ENCODE measurements at places on chromosomes 7 and 10.

GRCh38 chr7:3232228-3232627 is 68.8 kb upstream of the SDK1 start:
- no peak for DNase-seq

- no peak for DNase-seq
Measured at GRCh38 chr10:132644527-132645246, 107.1 kb downstream of the INPP5A start.

DNA sequence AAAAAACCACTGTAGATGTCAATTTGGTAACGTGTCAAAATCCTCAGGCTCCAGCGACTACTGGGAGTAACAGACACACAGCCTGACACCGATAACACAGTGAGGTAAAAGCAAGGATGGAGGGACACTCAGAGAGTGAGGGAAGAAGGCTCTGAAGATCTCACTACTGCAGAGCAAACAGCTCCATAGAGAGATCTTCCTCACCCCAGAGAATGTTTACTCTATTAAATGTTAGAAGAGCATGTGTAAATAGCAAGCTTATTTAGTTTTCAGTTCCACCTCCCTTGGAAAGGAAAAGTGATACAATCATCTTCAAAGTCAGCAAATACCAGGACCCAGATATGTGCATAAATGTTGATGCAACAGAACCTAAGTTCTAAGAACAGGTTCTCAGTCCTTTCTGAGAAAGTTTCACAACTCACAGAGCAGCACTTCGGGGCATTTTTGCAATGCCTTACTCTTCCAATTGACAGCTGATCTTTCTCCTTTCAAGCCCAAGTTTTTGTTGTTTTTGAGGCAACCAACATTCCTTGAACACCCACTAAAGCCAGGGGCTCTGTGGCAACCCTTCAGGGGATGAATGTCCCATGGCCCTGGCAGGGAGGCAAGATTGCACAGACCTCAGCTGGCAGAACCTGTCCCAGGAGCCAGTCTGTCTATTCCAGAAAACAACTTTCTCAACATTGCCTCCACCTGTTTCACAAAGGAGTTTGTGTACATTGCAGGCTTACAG is 177.4 kb downstream of the SFMBT2 start:
- no peak for DNase-seq

- DNase-seq: no peak
Measured at GRCh38 chr7:15723841-15724240, 37.4 kb upstream of the MEOX2 start.

DNA sequence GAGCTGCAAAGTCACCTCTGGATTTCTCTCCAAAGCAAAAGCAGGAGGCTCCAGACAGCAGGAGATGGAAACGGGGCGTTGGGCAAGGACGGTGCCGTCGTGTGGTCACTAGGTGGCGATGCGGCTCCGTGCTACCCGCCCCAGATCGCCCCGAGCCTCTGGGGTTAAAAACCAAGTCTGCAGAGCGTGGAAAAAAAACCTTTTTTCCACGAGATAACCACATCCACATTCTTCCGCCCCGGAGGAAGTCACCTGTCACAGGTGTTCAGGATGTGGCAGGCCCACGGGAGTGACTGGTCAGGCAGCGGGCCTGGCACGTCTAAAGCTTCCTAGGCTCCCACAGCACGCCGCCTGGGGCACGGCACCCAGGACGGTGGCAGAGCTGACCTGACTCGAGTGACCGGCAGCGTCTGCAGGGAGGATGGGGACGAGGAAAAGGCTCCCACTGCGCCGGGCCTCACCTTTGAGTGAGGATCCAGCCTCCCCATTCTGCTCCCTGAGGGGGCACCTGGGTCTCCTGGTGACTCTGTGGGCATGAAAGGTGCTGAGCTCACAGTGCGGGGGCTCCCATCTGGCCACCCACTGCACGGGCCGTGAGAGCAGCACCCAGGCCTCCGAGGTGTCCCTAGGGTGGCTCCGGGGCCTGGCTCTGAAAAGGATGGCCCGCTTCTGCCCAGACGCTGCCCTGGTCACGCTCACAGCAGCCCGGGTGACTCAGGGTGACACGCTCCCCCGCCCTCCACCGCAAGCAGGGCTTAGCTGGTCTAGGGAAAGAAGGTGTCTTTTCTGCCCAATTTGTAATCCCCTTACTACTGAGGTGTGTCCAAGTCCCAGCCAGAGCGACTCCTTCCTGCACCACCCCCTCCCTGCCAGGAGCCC is 71.3 kb upstream of the TNRC18 start:
- DNase-seq: peak; percentile 84

- DNase-seq: no peak
Measured at GRCh38 chr7:6384327-6384726, 63.4 kb downstream of the DAGLB start.

- DNase-seq: no peak
Measured at GRCh38 chr10:63375458-63375857, 90.3 kb downstream of the JMJD1C start.

DNA sequence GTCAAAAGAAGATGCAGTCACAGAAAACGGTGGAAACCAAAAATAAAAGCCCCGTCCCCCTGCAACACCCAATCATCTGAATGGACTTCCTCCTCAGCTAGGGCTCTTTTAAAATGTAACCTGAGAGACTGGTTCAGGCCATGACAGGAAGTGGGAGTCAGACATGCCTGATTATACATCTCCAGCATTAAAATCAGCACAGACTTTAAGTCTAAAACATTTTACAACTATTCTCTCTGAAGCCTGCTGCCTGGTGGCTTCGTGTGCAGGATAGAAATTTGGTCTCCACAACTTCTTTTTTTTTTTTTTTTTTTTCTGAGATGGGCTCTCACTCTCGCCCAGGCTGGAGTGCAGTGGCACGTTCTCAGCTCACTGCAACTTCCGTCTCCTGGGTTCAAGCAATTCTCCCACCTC is 30.3 kb downstream of the HACD1 start:
- DNase-seq: no peak

GRCh38 chr10:13684252-13684791 is 97.6 kb downstream of the PRPF18 start:
- DNase-seq: no peak

GRCh38 chr7:22561321-22561811 is 61.4 kb upstream of the STEAP1B start:
- DNase-seq: peak; percentile 77

- DNase-seq: no peak
Measured at GRCh38 chr10:59339351-59339750, 23.0 kb downstream of the FAM13C start.

GRCh38 chr10:30070001-30070685 is 10.8 kb upstream of the JCAD start:
- no peak for DNase-seq

DNA sequence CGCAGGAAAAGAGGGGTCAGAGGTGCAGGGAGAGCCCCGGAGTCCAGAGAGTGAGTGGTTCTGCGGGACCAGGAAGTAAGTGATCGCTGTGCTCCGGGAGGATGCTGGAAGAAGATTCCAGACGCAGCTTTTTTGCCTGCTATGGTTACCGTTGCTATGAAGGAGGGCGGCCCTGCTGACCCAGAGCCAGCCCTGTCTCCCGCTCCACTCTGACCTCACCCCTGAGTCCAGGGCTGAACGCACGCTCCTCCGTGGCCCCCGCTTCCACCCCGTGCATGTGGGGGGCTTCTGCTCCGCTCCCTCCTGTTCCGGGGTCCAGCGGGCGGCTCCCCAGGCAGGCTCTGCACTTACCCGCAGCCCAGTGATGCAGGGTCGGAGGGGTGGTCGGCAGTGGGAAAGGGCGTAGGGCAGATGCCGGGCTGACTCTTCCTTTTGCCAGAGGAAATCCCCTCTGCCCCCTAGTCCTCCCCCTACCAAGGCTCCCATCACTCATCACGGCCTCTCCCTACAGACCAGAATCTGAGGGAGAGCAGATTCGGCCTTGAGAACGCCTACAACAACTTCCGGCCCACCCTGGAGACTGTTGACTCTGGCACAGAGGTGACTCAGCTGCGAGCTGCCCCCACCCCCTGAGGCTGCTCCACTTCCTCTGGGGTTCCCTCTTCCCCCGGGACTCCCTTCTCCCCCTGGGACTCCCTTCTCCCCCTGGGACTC is 2.7 kb upstream of the MUC17 start:
- DNase-seq: peak; percentile 87

DNA sequence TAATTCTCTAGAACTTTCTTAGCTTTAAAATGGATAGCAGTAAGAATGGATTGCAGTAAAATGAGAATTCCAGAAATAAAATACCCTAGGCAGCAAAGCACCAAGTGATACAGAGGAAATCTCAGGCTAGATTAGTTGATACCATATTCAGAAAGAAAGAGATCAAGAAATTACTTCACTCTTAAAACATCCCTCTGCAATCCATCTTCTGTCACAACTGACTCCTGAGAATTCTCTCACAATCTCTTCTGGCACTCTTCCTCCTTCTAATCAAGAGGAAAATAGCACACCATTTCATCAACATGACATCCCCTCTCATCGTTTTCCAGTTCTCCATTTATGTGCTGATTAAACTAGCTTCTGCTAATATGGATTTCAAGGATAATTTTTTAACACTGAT is 42.2 kb upstream of the LAMB1 start:
- no peak for DNase-seq

DNA sequence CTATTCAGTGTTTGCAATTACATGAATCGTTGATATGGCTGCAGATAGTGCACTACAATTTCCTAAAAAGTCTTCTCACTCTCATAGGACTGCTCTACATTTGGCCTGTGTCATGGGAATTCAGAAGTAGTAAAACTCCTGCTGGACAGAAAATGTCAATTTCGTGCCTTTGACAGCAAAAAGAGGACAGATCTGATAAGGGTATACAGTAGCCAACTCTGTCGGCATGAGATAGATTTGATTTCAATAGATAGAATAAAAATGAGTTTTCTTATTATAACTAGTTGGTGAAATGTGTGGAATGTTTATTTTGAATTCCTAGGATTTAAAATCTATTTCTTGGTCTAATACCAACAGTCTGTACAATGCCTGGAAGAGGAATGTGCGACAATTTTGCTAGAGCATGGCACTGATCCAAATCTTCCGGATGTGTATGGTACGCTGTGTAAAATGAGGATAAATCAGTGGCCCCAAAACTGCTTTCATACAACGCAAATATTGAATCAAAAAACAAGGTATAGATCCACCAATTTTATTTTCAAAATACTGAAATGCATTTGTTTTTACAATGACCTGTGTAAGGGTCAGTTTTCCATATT is 133.5 kb upstream of the CDK13 start:
- no peak for DNase-seq

DNA sequence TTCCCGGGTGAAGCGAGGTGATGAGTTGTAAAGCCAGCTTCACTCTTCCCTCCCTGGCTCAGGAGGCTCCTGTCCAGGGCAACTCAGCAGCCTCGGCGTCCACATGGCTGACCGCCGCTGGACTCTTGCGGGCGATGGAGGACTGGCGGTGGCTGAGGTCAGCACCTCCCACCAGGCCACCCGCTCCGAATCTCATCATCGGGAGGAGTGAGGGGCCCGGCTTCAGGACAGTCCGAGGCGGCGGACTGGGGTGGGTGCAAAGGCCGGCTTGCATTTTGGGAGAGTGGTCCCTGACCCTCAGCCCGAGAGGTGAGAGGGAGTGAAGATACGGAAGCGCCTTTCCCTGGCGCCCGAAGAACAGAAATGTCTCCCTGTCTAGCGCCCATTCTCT is 759 bp downstream of the DNAJB12 start:
- peak; percentile 68 for DNase-seq

DNA sequence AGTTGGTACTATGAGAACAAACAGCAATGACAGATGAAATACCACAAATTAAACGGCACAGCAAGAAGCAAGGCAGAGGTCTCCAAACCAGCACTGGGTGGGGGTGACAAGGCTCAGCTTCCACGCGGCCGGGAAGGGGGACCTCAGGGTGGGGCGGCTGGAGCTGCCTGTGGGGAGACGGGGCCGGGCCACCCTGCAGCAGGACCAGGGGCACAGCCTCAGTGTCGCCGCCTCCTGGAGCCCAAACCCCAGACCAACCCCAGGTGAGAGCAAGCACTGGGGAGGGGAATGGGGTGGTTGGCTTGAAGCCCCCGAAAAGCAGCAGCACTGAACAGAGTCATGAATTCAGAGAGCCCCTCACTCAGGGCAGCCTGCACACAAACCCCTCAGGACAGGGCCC is 49.3 kb upstream of the PRKAR1B start:
- DNase-seq: no peak

GRCh38 chr7:155951554-155952158 is 139.4 kb upstream of the SHH start:
- no peak for DNase-seq

GRCh38 chr7:92836489-92836999 is at the start of gene CDK6:
TSS of gene CDK6 (minus strand) at chr7:92836573. CDS start at chr7:92833323, 3,250 bp downstream.
- DNase-seq: peak; percentile 53

DNA sequence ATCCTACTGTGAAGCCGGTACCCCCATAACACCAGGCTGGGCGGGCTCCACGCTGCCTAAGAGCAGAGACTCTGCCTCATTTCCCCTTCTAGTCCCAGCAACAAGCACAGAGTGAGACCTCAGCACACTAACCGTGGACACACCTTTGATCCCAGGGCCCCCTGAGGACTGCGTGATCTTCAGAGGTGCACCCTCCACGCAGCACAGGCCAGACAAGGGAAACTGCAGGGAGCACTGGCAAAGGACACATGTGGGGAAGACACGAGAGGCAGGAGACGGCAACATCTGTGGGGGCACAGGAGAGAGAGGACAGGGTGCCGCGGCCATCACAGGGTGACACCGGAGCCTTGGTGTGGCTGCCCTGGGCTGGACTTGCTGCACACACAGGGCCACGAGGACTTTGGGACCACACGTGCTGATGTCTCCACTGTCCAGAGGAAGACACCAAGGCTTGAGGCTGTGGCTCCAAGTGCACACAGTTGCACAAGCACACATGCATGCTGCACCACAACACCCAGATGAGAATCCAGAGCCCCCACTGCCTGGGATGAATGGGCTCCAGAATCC is 128.8 kb downstream of the PTPRN2 start:
- DNase-seq: no peak

- no peak for DNase-seq
Measured at GRCh38 chr10:105875050-105875449, 1234.0 kb downstream of the SORCS3 start.

- DNase-seq: peak; percentile 40
Measured at GRCh38 chr10:75233444-75234016, 2.2 kb downstream of the COMTD1 start.

- no peak for DNase-seq
Measured at GRCh38 chr7:99554939-99555338, 3.0 kb upstream of the FAM200A start.

DNA sequence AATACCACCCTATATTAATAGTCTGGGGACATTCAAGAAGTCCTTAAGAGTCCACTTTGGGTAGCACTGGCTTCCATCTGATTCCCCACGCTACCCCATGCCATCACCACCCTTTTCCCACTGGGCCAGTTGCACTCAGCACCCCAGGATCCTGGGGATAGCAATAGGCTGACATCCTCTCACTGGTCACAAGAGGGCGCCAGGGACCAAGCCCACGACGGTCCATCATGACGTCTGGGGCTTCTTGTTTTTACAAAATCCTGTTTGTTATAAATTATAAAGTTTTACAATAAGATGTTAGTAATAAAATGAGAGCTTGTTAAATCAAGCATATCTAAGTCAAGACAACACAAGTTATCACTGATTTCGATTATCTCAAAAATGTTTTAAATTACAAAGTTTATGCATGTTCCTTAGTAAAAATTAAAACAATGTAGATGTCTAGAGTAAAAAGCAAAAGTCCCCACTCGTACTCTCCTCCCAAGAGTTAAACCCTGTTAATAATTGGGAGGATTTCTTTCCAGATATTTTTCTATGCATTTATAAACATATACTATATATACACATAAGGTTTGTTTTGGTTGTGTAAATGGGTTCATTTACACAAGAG is 15.4 kb downstream of the GPNMB start:
- peak; percentile 35 for DNase-seq

All from ovary (tissue), 10 donors.